T-helper 2 cell (primary cell): ENCODE measurements at places on chromosomes 4 and X.

GRCh38 chrX:11241720-11242119 is 51.5 kb upstream of the AMELX start:
- no peak for DNase-seq

- DNase-seq, result no peak
These were observed 278.5 kb upstream of the EMCN start for GRCh38 chr4:100796332-100796731.

- no peak for DNase-seq
These were observed 21.9 kb downstream of the CXXC4 start for GRCh38 chr4:104472766-104473165.

GRCh38 chrX:131365766-131366165 is 76.7 kb upstream of the IGSF1 start:
- DNase-seq, result no peak

DNA sequence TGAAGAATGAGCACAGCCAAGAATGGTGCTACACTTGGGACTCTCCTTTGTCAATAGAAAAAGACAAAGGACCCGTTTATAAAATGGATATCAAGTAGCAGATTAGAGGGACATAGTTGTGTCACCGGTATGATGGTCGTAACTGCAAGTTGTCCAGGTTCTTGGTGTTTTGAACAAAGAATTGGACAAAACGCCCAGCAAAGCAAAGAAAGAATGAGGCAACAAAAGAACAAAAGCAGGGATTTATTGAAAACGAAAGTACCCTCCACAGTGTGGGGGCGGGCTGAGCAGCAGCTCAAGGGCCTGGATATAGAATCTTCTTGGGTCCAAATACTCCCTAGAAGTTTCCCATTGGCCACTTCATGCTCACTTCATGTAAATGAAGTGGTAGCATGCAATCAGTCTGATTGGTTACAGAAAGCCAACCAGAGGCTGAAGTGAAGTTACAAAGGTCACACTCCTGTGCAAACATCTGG is 54.7 kb downstream of the SHROOM3 start:
- DNase-seq, result no peak

GRCh38 chrX:77640702-77641101 is 145.3 kb downstream of the ATRX start:
- DNase-seq, result no peak

DNA sequence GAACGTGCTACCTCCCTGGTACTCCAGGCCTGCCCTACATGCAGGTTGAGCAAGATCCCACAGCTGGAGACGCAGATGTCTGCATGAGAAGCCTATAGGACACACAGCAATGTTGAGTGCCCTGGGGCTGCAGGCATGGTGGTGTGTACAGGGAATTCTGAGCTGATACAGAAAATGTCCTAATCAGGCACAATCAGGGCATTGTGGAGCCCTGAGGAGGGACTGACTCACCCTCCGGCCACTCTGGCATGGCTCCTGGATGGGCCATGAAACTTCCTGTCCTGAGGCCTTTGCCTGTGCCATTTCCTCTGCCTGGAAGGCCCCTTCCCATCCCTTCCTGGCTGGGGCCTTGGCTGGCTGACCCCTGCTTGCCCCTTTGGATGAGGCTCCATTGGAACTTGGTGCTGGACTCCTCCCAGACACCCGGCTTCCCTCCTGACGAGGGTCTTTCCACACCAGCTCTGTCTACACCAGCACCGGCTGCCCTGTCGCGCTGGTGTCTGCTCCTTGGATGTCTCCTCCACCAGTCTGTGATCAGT is 16.7 kb upstream of the AFAP1 start:
- DNase-seq, result no peak

- DNase-seq, result no peak
These were observed 102.8 kb upstream of the OR13H1 start for GRCh38 chrX:131441033-131441432.

DNA sequence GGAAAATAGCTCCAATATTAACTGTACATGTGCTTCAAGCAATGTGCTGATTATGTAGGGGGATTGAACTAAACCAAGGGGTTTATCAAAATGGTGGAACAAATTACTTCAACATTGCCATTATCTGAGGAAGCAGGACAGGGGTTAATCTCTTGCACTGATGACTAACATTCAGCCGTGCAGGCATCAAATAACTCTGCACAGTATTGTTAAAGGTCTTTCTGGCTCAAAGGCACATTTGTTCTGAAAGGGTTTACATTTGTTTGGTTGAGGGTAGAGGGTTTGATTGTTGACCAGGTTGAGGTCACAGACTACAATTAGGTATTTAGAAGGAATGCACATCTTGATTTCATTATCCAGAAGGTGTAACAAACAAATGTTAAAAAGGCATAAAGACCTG is 32.2 kb upstream of the CCSER1 start:
- no peak for DNase-seq

DNA sequence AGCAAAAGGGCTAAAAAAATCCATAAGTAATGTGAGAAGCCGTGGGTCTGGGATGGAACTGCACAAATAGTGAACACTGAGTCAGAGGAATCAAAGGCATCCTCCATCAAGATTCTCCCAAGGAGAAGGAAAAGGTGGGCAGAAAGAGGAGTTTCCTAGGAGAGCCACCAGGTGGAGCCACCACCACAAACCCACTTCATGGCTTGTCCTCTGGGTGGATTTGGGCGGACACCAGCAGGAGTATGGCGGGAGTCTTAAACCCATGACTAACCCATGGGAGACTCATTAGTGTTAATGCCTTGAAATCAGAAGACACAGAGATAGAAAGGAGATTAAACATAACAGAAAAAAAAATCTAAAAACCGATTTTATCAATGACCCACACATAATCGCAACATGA is 147.7 kb downstream of the SH3KBP1 start:
- DNase-seq, result peak; percentile 40

- no peak for DNase-seq
These were observed 91.5 kb upstream of the ZNF827 start for GRCh38 chr4:146029939-146030710.

DNA sequence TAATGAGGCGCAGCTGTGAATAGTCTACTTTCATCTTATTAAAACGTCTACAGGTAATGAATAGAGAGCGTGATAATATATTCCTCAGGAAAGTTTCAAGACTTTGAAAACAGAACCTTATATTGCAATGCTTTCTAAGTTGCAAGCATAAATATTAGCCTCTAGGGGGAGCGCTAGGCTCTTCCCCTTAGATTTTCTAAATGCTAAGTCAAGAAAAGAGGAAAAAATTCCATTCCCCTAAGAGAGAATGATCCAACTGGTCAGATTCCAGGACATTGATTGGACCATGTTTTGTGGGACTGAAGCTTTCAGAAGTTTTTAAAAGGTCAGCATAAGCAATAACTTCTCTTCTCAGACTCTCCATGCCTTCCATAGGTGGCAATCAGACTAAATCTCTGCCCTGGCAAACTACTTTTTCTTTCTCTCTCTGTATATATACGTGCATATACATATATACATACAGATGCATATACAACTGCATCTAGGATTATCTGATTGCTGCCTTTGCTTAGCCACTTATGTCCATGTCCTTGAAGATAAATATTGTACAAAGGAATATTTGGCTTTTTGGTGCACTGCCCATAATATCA is 492.9 kb downstream of the INPP4B start:
- DNase-seq, result peak; percentile 60

GRCh38 chrX:124239911-124240310 is 92.5 kb upstream of the TEX13D start:
- DNase-seq, result peak; percentile 36

DNA sequence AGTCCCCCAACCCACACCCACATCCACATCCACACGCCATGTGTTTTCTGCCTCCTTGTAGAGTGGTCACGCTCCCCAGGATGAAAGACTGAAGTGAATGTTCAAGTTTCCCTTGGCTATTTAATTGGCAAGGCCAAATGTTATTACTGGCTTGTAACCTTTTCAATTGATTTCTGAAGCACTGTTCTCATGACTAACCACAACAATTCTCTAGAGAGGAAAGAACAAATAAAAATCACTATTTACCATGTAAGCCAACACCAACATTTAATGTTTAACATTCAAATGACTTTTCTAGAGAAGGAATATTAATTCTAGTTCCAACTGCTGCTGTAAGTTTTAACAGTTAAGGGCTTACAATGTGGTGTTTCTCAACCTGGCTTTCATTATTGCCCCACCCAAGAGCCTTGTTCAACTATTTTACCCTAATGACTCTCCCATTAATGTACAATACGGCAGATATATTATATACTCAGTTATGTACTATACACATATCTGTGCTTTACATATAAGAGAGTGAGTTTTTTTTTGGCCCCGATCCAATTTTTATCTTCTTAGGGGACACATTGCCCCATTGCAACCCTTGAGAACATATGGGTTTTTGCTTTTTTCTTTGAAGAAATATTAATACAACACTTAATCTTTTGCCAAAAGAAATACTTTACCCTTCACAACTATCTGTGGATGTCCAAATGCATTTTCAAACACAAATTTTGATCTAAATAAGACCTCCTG is 46.5 kb downstream of the RELL1 start:
- DNase-seq, result no peak

DNA sequence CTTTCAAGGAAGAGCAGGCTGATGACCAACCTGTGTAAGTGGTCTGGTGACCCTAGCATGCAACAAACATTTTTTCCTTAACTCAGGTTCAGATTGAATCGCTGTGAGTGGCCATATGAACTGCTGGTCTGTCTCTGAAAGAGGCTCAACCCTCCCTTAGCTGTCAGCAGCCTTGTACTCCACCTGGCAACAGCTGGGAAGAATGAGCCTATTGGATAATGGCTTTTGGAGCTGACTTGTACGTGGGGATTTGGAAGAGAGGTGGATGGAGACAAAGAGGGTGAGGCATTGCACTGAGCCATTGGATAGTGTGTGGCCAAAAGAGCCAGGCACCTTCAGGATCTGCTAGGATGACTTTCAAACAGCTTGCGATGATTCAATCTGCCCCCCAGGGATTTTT is 35.7 kb upstream of the BMP15 start:
- no peak for DNase-seq

DNA sequence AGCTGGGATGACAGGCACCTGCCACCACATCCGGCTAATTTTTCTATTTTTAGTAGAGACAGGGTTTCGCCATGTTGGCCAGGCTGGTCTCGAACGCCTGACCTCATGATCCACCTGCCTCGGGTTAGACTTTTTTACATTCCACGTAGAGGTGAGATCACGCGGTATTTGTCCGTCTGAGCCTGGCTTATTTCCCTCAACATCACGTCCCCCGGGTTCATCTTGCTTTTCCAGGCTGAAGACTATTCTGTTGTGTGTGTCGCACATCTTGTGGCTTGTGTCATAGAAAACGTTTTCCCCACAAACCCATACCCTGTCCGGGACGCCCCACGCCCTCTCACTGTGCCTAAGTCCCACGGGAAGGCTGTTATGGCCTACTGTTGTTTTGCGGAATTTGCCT is 185.3 kb downstream of the CRLF2 start:
- DNase-seq, result peak; percentile 17

DNA sequence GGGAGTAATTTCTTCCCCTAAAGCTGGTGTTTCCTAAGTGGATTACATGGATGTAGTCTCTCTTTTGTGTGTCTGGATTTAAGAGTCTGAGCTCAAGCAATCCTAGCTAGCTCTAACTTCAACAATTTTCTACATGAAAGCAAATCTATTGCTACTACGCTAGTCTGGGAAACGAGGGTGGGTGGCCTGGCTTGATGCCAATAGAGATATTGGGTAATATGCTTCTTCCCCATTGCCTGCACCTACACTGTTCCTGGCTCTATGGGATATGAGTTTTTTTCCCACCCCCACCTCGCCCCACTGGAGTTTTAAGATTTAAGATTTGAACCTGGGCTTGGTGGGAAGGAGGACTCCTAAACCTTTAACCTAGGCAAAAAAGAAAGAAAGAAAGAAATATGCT is 158.8 kb downstream of the RBM46 start:
- DNase-seq, result no peak

GRCh38 chrX:9466124-9466495 is 1.3 kb downstream of the TBL1X start:
- DNase-seq, result no peak

- DNase-seq, result peak; percentile 9
These were observed 705 bp downstream of the RPS6KA3 start for GRCh38 chrX:20265726-20266681.

DNA sequence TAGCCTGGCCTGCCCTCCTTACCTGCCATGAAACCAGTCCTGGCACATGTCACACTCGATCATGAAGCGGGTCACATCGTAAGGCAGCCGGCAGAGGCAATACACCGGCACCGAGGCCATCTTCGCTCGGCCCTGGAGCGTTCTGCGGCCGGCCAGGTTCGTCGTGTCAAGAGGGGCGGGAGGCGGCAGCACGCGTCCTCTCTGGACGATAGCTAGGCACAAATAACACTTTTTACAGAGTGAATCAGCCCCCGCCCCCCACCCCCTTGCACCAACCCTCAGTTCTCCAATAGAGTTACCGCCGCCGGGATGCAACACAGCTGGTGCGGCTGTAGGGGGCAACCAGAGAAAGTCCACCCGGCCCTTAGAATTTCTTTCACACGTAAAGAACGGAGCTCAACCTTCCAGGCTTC is 1.7 kb downstream of the PHF8 start:
- DNase-seq, result peak; percentile 1

GRCh38 chrX:24498975-24499374 is 33.9 kb downstream of the PDK3 start:
- DNase-seq, result peak; percentile 34

DNA sequence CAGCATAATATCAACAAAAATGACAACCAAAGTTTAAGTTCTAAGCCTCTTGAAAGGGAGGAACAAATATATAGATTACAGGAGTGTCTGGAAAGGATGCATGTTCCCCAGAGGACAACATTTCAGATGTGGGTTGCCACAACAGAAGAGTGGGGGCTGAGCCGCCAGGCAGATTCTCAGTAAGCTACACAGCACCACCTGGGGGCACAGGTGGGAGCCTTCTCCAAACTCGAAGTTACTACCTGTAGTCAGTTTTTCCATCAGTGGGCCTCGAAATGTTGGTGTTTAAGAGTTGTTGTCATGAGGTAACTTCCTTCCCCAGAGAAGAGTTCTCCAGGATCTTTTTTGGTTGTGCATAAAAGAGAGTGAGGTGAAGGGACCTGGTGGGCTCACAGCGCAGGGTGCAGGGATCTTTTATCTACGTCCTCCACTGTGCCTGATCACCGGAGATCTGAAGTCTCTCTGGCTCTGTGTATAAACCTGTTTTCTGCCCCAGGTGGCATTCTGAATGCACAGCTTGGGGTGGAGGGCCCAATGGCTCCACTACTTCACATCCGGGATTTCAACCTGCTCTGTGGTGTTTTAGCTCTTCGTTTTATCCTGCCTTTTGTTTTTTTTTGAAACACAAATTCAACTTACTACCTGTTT is 58.4 kb upstream of the STS start:
- peak; percentile 8 for DNase-seq

DNA sequence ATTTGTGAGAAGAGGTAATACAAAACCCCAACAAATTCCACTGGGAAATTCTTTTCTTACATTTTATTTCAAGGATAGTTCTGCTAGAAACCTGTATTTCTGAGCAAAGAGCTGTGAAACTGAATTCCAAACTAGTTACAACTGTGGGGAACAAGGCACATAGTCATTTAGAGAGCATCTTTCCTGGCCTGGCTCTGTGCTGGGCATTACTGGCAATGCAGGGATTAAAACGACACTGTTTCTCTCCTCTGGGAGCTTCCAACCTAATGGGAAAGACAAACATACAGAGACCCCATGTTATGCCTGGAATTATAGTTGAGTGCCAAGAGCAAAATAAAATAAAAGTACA is 36.5 kb downstream of the SUPT20HL1 start:
- no peak for DNase-seq

GRCh38 chr4:57501720-57502119 is 391.5 kb upstream of the IGFBP7 start:
- no peak for DNase-seq

- DNase-seq, result no peak
These were observed 34.0 kb upstream of the GYPA start for GRCh38 chr4:144174401-144175067.
